T-helper 9 cell (primary cell): ENCODE measurements at places on chromosomes 12 and 14.

DNA sequence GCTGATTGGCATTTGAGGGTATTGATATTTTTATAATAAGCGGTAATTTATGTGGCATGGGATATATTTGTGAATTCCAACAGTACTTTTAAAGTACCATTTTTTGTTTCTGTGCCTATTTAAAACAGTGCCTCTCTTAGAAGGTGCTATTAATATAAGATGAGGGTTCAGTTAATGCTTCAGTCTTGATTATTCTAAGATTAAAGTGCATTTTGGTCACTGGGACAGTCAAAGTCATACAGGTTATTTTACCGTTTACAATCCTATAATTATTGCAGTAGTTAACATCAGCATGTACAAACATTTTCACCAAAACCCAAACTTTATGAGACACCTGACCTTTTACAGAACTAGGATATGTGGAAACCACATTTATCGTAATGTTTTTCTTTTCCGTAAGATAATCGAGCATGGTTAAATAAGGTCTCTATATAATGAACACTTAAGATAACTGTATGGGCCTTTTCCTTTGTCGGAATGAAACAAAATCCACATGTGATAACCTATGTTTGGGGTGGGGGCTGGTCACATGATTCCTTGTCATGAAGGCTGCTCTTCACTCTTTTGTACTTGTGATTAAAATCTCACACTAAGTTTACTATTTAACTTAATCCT is 37.7 kb upstream of the DNM1L start:
- no peak for DNase-seq

- no peak for DNase-seq
Observed at GRCh38 chr12:53660041-53660440, 15.8 kb downstream of the ATP5MC2 start.

GRCh38 chr12:75814851-75815754 is 216.5 kb downstream of the PHLDA1 start:
- no peak for DNase-seq

GRCh38 chr14:100906420-100906819 is 2.9 kb upstream of the RTL1 start:
- DNase-seq, result no peak

DNA sequence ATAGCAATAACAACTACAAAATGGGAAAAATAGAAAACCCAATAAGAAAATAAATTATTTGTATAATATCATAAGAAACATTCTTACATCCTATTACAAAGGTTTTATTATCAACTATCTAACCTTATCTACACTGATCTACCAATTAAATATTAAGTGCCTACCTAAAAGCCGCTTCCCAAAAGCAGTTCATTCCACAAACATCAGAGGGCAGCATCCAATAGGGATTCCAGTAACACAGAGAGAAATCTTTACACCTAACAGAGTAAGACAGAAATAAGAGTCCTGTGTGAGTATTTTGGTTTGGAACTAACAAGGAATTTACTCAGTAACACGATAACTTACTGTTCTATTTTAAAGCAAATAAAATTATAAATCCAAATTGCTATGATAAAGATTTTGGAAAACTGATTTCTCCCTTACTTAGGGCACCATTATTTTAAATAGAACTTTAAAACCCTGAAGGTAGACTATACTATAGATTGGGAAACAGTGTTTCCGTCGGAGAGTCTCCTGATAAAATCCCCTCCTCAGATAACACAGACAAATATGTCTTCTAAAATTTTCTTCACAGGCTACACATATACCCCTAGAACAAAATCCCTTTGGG is 15.0 kb downstream of the GXYLT1 start:
- DNase-seq, result no peak

- DNase-seq, result no peak
Observed at GRCh38 chr14:98219638-98220037, 1052.4 kb downstream of the BCL11B start.

- DNase-seq, result no peak
Observed at GRCh38 chr12:24499151-24500146, 449.5 kb downstream of the BCAT1 start.
